ENCODE measurements at places on chromosomes 7 and 10.

GRCh38 chr7:101854084-101854865 is 36.8 kb downstream of the CUX1 start:
- no peak for DNase-seq

DNA sequence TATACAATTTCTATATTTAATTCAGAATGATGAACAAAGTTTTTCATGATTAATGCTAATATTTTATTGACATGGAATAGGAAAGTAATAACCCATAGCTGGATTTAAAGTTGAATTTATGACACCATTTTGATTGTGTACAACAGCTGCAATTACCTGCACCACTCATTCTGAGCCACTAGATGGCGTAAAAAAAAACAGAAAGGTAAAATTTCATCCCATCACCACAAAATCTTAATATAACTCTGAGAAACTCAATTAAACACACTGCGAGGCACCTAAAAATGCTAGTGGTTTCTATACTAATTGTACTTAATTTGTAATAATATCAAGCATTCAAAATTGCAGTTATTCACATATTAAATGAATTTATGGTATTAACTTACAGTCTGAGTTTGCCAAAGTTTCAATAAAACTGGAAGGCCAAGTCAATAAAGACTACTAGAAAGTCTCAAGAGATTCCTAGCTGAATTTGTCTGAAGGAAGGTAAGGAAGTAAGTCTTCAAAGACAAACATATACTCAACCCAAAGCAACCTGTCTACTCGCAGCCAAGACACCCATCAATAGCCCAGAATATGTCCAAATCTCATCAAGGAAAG is 182.5 kb downstream of the SKAP2 start:
- peak; percentile 65 for DNase-seq

DNA sequence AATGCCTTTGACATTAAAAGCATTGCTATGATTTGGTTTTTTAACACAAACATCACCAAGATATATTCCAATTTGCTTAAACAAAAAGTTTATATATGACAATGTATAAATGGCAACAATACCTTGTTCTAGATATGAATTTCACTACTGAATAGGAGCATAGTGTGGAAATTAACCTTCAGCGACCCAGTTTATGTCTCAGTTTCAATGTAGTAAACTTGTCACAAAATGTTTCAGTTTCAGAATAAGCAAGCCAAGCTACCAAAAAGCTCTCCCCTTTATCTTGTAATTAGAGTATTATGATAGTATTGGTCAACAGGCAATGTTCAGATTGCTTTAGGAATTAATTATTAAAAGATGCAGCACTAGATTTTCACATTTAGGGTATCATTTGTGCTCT is 99.6 kb upstream of the PCDH15 start:
- no peak for DNase-seq

DNA sequence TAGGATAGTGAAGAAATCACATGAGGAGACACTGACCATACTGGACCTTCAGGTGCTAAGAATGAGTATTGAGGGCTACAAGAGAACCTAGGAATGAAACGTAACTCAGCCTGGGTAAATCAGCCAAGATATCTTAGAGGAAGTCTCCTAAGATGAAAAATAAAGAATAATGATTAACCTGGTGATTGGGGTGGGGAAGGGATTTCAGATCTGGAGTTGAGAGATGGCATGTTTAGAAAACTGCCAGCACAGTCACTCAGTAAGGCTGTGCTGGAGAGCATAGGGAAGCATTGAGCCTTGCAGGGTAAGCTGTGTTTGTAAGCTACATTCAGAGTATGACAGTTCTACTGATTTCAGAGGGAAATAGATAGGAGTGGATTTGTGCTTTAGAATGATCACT is 1.9 kb upstream of the MALRD1 start:
- DNase-seq, result no peak

- no peak for DNase-seq
Measured at GRCh38 chr10:23988006-23988405, 220.9 kb upstream of the KIAA1217 start.

DNA sequence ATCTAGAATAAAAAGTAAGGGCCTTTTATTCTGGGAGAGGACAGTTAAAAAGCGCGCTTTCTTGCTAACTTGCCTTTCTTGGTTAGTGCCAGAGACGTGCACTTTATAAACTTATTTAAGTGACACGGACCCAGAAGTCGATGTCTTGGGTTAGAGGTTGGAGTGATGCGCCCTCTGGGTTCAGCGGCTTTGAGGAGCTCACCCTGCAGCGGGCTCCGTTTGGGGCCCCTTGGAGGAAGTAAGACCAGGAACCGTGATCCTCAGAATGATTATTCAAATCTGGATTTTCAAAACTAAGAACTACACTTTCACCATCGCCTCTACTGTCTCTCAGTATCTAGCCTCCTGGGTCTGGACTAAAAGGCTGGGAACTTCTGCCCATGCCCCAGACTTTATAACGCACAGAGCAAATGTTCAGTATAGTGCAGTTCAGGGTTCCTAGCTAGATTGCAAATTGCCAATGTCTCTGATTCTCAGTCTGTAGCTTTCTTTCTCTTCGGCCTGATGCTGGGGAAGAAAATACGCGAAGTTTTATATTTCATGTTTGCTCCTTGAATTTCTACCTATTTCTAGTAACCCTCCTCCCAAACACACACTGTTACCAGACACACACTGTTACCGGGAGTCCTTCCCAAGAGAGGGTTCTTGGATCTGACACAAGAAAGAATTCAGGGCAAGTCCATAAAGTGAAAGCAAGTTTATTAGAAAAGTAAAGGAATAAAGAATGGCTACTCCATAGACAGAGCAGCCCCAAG is 18.6 kb upstream of the SMO start:
- DNase-seq, result peak; percentile 66

- DNase-seq, result no peak
Measured at GRCh38 chr7:31917256-31917655, 153.0 kb downstream of the PDE1C start.

DNA sequence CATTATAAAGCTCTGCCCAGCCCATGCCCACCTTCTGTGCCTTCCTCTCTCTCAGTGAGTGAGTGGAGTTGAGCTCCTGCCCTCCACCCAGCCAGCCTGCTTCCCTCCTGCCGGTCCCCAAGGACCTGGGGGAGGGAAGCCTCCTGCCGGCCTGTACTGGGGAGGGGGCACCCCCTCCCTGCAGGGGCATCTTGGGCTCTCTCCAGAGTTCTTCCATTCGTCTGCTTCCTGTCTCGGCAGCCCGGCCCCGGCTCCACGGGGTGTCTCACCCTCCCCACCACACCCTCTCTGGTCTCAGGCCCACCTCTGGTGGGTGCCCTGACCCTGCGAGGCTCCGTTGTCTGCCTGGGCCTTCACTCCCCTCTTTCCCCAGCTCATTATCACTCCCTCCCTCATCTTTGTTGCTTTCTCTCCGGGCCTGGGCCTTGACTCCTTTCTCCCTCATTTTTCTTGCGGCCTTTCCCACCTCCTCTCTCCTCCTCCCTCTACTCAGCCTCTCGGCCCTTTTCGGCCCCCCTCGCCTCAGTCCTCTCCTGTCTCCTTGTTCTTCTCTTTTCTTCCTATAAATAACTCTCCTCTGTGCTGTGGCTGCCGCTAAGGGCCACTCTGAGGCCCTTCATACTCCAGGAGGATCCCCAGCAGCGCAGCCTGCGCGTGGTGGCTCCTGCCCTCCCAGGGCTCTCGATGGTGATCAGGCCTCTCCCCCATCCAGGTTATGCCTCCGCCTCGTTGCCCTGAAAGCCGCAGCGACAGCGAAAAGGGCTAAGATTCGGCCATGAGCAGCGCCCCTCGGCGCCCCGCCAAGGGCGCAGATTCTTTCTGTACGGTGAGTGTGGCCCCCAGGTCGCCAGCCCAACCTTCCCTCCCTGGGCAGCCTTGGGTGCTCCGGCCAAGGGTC is 2.1 kb downstream of the SLC4A2 start:
- no peak for DNase-seq

GRCh38 chr10:78118591-78118990 is 84.9 kb downstream of the RPS24 start:
- no peak for DNase-seq

DNA sequence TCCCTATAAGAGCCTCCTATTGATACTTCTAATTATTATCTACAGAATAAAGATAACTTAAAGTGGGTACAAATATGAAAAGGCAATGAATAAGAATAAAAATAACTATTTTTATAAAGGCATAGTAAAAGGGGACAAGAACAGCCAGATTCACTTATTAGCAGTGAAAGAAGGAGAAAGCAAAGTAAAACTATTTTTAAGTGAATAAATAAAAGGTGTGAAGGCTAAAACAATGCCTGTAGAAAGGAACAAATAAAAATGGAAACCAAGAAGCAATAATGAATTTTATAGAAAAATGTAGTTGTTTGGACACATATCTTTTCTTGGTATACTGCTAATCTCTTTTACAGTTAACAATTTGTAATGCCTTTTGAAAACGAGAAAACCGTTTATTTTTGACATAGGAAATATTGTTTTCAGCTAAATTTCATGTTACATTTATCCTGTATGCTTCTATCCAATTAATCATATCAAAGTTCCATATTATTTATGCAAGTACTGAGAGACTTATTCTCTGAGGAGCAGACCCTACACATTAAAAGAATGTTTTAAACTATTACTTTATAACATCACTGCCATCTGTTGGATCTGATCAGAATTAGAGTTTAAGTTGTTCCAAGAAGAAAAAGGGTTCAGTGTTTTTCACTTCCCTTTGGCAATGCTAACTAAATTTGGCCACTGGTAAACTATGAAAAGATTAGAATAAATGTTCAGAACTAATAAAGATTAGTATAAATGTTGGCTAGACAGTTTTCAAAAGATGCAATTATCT is 59.1 kb downstream of the ARMC3 start:
- DNase-seq, result peak; percentile 56

DNA sequence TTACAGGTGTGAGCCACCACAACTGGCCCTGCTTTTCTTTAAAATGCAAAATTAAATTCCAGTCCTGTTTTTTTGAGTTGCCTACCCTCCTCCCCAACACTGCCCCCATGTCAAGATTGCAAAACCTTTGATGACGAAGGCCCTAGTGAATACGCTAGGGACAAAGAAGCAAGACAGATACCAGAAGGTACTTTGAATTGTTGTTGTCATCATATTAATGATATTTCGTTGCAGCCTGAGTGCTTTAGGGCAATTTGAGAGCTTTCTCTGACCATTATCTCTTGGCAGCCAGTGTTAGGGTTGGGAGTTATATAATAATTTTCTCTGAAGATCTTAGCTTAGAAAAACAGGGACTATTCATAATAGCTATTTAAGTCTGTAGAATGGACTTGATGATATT is 7.1 kb downstream of the CCSER2 start:
- no peak for DNase-seq

DNA sequence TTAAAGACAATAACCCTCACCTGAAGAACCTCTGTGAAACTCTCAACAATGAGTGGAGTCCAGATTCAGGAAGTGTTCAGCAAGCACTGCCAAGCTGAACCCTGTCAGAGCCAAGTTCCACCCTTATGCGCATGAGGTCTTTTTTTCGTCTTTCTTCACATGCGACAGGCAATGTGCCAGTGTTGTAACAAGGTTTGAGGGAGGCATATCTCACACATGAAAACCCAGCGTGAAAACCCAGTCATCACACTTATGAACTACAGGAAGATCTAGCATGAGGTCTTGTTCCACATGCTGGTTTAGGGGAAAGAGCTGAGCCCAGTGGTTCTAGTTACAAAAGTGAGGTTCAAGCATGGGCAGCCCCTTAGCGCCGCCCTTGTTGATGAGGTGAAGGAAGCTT is 49.7 kb downstream of the RABGEF1 start:
- no peak for DNase-seq

- no peak for DNase-seq
Measured at GRCh38 chr10:84478151-84478550, 149.8 kb downstream of the CCSER2 start.

DNA sequence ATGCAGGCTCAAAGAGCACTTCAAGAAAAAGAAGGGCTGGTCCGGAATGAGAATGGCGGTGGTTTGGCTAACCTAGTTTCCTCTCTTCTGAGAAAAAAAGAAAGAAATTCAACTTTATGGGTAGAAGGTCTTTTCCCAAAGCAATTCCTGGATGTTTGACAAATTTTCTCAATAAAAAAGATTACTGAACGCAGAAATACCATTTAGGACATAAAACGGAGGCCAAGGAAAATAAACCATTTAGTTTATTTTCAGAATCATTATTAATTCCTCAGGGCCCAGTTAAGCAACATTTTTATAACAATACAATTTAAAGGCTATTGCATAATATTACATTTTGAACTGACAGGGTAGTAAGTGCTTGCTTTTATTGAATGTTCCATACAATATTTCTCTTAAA is 284.6 kb upstream of the ANKRD30A start:
- DNase-seq, result peak; percentile 80

GRCh38 chr10:12724807-12725579 is 276.5 kb downstream of the CCDC3 start:
- no peak for DNase-seq

DNA sequence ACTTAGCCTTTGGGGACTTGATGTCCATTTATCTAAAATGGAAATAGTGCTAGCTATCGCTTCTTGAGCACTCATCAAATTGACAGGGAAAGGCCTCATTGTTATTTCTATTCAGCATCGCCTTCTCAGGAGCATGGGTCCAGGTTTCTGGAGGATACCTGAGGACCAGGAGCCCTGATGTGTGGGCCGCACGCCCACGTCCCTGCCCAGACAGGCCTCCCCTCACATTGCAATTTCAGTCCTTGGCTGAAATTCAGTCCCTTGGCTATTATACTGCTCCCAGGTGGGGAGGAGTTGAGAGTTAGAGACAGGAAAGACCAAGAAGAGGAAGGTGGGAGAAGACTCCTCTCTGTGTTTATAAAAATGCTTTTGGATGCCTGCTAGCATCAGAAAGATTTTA is 38.9 kb downstream of the GPRIN2 start:
- DNase-seq, result no peak

DNA sequence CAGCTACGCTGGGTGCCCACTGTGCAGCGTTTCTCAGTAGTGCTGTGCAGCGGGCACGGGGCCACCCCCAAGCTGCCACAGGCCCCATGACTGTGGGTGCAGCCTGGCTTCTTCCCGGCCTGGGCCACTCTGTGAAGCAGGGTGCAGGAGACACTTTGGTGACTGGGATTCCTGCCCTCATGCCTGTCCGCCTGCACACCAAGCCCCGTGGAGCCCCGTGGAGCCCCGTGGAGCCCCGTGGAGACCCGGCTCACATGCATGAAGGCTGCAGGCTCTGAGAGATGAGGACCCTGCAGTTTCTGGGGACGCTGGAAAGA is 3.9 kb upstream of the SHH start:
- DNase-seq, result no peak

- DNase-seq, result no peak
Measured at GRCh38 chr10:18474118-18474455, 177.3 kb downstream of the NSUN6 start.

DNA sequence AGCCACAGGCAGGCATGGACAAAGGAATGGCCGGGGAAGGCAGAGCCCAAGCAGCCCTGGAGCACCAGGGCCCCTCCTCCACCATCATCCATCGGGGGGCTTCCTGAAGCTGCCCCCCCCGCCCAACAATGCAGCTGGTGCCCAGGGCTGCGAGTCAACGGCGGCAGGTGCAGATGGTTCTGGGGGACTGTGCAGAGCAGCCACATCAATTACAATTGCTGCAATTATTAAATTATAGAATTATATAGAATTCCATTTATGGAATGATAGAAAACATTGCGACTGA is 28.3 kb downstream of the EBF3 start:
- no peak for DNase-seq

GRCh38 chr10:69345402-69345801 is 67.1 kb downstream of the HK1 start:
- DNase-seq, result no peak

- no peak for DNase-seq
Measured at GRCh38 chr7:151891753-151892152, 14.8 kb upstream of the PRKAG2 start.

GRCh38 chr10:43715334-43715733 is 66.7 kb upstream of the ZNF32 start:
- DNase-seq, result no peak

Data from muscle of leg (tissue), 16 donors.